Kidney epithelial cell (primary cell): ENCODE measurements at places on chromosomes 11 and 22. TPM values are rescaled to one million over a fixed set of nuclear protein-coding genes. Genes with fewer than 3 reads are reported as not detected.

The OR51B5 gene
- not detected in 2 replicates for total RNA-seq

The BCO2 gene
- 0.48 TPM in 1 of 2 replicates, not detected in the other for total RNA-seq

The CTSW gene
- not detected in 2 replicates for total RNA-seq

The MAML2 gene
- 12.3 and 16.2 TPM in 2 replicates for total RNA-seq

The CDC42EP2 gene
- 37.4 and 46.4 TPM in 2 replicates for total RNA-seq

The JHY gene
- total RNA-seq: 3.4 and 3.6 TPM in 2 replicates

The CRYBB2 gene
- not detected in 2 replicates for total RNA-seq

The B3GAT1 gene
- 0.48 and 0.71 TPM in 2 replicates for total RNA-seq

The STARD10 gene
- total RNA-seq: 94.8 and 128 TPM in 2 replicates

The PAX6 gene
- total RNA-seq: 0.21 and 1.1 TPM in 2 replicates

The FZD4 gene
- 7.1 and 7.5 TPM in 2 replicates for total RNA-seq

The MS4A12 gene
- not detected in 2 replicates for total RNA-seq

The KCTD14 gene
- total RNA-seq: 6.2 and 6.7 TPM in 2 replicates

The MS4A14 gene
- not detected in 2 replicates for total RNA-seq

The OR51I2 gene
- not detected in 2 replicates for total RNA-seq

The APOL5 gene
- total RNA-seq: not detected in 2 replicates

The PDE3B gene
- total RNA-seq: 3.1 TPM in 2 replicates

The VPS11 gene
- total RNA-seq: 30.7 and 39.0 TPM in 2 replicates

The OR6T1 gene
- total RNA-seq: 0.34 TPM in 1 of 2 replicates, not detected in the other

The SYT9 gene
- 1.0 and 1.2 TPM in 2 replicates for total RNA-seq

The KLHDC7B gene
- 16.3 and 20.1 TPM in 2 replicates for total RNA-seq

The SLC22A25 gene
- not detected in 2 replicates for total RNA-seq

The DLG2 gene
- total RNA-seq: 0.75 and 1.8 TPM in 2 replicates

The FADS1 gene
- 94.5 and 96.3 TPM in 2 replicates for total RNA-seq

The ISX gene
- total RNA-seq: not detected in 2 replicates

The TMA7B gene
- not detected in 2 replicates for total RNA-seq

The AGBL2 gene
- total RNA-seq: 0.29 and 0.62 TPM in 2 replicates

The NAALAD2 gene
- total RNA-seq: 0.27 and 0.88 TPM in 2 replicates
